Fibroblast of lung (primary cell): ENCODE measurements at places on chromosomes 16 and 17. TPM values are rescaled to one million over a fixed set of nuclear protein-coding genes. Genes with fewer than 3 reads are reported as not detected.

- H3K36me3 ChIP-seq: no peaks in the 10 kb centered on the region
- peaks cover 18% of the 10 kb centered on the region for H3K27me3 ChIP-seq
- no peaks in the 10 kb centered on the region for H3K4me1 ChIP-seq
- no peak overlapping the region for H3K27ac ChIP-seq
- H3K4me3 ChIP-seq: no peak overlapping the region
These were observed 31.0 kb downstream of the NGFR start for GRCh38 chr17:49525831-49526741.

TBC1D3E gene
- total RNA-seq: not detected in 2 replicates

GRCh38 chr17:57987581-57988300 is at the start of gene VEZF1:
Gene VEZF1, minus strand, starts transcription at chr17:57988254. Its CDS starts 143 bp downstream, at chr17:57988111.
- H3K27me3 ChIP-seq: no peaks in the 10 kb centered on the region
- H3K27ac ChIP-seq: peak within 1 kb of the TSS; percentile 97
- H3K4me1 ChIP-seq: peaks cover 31% of the 10 kb centered on the region
- peak; percentile 59 for DNase-seq

GRCh38 chr16:58584831-58585505 is 44.7 kb downstream of the CNOT1 start:
- peaks cover 9% of the 10 kb centered on the region for H3K36me3 ChIP-seq
- H3K27me3 ChIP-seq: no peaks in the 10 kb centered on the region
- no peaks in the 10 kb centered on the region for H3K4me1 ChIP-seq
- peak; percentile 18 for DNase-seq

GRB7 gene
- under 0.01 and 0.77 TPM in 2 replicates for total RNA-seq
